ENCODE measurements at places on chromosomes 3 and 15.

DNA sequence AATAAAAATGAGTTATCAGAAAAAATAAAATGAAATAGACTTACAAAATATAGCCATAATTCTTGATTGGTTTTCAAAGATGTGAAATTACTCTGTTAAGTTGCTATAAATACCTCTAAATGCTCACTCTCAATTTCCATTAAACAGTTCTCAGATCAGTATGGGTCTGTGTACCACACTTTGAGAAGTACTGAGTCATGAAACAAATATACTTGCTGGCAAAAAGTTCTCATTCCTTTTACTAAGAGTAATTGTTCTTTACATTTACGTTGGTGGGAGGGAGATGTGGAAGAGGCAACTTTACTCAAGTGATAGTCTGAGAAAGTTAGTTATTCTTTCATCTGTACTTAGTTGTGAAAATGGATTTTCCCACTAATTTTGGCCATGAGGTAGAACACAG lies 96.3 kb downstream of the ZNF385D start:
- no peak for DNase-seq

- DNase-seq: no peak
Measured at GRCh38 chr3:106438887-106439286, 570.1 kb upstream of the CBLB start.

GRCh38 chr3:131067983-131068382 lies 41.3 kb downstream of the NEK11 start:
- DNase-seq: no peak

DNA sequence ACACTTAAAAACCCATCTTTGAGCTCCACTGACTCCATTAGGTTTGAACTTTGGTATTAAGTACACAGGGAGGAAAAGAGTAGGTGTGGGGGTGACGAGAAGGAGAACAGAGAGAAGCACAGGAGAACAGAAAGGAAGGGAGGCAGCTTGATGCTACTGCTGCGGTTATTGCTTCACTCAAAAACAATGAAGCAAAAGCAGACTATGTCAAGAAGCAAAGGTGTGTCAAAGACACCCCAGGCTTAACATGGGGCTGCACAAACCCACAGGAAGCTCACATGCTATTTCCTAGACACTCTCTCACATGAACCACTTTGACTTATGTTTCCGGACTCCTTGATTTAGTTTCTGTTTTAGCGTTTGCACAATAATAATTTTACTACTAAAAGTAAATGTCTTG lies 961.0 kb upstream of the CFAP20DC start:
- DNase-seq: peak; percentile 6

DNA sequence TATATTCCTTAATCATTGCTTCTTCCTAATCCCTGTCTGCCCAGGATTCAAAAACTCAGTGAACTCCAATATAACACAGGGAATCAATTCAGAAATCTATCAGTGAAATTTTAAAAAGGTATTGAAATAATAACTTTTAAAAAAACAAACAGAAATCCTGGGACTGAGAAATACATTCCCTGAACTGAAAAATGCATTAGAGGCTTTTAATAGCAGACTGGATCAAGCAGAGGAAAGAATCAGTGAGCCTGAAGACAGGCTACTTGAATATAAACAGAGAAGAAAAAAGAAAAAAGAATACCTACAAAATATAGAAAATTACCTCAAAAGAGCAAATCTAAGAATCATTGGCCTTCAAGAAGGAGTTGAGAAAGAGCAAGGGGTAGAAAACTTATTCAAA lies 54.7 kb downstream of the CEP70 start:
- no peak for DNase-seq

DNA sequence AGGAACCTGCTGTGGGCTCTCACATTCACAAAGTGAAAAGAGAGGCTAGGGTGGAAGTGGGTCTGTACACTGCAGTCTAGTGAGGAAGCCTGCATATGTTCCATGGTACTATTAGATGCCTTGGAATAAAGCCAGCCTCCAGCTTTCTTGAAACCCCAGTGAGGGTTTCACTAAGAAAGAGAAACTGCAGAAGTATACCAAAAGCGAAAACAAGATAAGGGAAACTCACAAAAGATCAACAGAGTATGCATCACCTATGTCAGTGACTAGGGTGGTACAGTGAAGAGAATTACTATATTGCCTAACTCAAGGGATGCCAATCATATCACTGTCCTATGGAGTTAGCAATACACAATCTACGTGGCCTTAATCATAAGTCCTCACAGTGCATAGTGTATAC lies 212.5 kb upstream of the GADL1 start:
- DNase-seq: no peak

GRCh38 chr3:52481819-52482521 lies 13.2 kb upstream of the STAB1 start:
- DNase-seq: no peak

DNA sequence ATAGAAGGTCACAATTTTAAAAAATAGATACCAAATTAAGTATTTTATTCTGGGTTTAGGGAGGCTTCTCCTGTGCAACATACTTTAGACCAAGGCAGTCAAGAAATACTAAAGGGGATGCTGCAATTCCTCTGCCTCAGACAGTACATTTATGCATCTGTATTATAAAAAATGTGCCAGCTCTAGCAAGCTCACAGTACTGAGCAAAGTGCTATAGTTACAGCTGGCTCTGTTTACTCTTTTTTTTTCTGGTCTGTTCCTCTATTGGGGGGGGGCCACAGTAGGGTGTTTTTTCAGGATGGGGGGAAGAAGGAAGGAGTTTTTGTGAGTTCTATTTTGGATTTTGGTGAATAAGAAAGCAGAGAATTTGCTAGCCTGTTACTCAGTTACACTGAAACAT lies 185.0 kb downstream of the TIGIT start:
- DNase-seq: no peak

DNA sequence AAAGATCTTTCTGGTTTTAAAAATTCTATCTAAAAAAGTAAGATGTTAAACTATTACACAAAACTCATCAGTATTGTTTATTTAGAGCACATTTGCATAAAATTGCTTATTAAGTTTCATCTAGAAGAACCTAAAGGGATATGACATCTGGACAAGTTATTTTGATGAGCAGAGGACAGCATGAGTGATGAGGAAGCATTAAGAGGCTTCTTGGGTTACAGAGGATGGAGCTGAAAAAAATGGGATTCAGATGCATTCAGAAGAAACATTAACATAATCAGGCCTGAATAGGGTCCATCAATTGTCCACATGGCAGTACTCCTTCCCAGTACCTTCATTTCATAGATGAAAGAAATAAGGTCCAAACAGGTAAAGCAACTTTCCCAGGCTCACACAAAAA lies 41.6 kb downstream of the IMPG2 start:
- DNase-seq: no peak

DNA sequence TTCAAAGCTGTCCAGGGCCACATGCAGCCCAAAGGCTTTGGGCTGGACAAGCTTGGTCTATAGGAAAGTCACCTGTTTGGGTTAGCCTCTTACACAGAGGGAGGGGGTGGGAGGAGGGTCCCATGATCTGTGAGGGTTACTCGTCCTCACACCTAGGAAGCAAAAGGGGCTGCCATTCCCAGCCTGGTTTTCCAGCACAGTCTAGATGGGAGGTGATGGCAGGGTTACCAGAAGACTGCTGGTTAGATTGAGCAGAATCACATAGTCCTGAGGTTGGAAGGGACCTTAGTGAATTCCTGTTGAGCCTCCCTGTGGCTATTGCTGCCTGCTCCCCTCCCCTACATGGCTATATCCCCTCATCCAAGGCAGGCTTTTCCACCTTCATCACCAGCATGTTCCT lies 101.8 kb downstream of the SEMA5B start:
- DNase-seq: no peak

DNA sequence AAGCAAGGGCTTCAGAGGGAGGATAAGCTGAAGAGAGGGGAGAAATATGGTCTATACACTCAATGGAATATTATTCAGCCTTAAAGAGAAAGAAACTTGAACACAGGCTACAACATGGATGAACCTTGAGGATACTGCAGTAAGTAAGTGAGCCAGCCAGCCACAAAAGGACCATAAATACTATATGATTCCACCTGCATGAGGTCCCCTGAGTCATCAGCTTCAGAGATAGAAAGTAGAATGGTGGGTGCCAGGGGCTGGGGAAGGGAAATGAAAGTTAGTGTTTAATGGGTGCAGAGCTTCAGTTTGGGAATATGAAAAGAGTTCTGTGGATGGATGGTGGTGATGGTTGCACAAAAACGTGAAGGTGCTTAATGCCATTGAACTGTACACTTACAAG lies 68.4 kb upstream of the SEC13 start:
- DNase-seq: no peak

DNA sequence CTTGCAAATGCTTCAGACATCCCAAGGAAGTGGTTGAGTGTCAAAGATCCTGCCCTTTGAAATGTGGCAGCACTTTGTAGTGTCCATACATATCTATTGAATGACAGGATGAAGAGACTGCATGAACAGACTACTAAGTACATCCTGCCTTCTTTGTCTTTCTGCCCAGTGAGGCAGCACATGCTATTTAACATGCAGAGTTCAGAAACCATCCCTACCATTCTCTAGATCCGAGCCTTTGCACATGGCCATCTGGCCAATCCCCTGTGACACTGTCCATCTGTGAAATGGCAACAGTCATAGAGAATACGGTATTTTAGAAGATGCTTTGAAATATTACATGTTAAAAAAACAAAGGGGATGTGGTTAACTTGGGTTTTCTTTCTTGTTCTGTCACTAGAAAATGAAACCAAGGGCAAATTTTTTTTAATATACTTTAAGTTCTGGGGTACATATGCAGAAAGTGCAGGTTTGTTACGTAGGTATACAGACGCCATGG lies 519.6 kb downstream of the NTRK3 start:
- DNase-seq: no peak

DNA sequence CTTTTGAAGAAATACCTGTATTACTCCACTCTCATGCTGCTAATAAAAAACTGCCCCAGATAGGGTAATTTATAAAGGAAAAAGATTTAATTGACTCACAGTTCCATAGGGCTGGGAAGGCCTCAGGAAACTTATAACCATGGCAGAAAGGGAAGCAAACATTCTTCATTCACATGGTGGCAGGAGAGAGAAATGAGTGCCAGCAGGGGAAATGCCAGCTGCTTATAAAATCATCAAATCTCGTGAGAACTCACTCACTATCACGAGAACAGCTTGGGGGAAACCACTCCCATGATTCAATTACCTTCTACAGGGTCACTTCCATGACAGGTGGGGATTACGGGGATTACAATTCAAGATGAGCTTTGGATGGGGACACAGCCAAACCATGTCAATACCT lies 18.7 kb downstream of the MFSD1 start:
- DNase-seq: no peak

GRCh38 chr3:46861605-46862368 lies 1.5 kb downstream of the MYL3 start:
- no peak for DNase-seq

DNA sequence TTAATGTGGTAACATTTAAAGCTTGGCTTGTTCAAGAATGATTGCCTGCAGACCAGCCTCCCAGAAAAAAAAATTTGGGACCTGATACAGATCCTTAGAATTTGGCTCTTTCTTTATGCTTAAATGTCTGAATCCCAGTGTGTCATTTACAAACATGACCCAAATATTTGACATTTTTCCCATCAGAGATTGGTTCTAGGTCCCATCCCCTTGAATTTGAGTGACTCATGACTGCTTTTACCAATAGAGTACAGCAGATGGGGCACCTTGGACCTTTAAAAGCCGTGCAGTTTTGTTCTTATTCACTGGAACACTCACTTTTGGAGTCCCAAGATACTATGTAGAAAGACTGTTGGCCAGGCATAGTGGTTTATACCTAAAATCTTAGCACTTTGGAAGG lies 231.6 kb downstream of the ZIC1 start:
- DNase-seq: no peak

DNA sequence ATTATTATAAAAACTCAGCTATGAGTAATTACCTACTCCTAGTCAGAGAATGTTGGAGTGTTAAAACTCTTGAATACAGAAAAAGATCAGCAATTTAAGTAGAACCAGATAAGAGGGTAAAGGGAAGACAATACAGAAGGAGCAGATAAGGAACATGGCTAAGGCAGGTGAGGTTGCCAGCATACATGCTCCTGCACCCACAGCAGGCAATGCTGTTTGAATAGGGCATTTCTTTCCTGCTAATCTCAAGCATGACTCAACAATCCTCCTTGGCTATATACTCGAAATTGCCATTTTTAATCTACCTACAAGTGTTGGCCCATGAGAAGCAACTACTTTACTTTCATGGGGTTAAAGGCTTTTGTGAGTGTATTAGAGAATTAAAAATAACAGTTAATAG lies 494.5 kb downstream of the DIPK2A start:
- no peak for DNase-seq

- no peak for DNase-seq
Measured at GRCh38 chr15:90171623-90172022, 29.5 kb upstream of the SEMA4B start.

GRCh38 chr15:28078191-28078719 lies 20.9 kb downstream of the OCA2 start:
- no peak for DNase-seq

DNA sequence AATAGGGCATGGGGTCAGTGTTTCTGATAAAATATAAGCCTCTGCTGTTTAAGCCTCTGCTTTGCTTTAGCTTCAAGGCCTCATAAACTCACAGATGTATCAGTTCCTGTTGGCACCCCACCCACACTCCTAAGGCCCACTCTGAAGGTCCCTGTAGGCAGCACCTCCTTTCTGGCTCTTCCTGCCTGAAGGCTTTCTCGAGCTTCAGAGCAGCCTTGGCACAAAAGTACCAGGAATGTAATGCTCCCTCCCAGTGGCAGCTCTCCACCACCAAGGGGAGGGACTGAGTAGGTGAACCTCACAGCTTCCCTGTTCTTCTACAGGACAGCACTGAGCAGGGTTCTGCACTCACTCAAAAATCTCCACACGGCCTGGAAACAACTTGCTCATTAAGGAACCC lies 102.2 kb downstream of the ABHD5 start:
- DNase-seq: no peak

GRCh38 chr3:59451800-59452746 lies 402.2 kb upstream of the CFAP20DC start:
- no peak for DNase-seq

DNA sequence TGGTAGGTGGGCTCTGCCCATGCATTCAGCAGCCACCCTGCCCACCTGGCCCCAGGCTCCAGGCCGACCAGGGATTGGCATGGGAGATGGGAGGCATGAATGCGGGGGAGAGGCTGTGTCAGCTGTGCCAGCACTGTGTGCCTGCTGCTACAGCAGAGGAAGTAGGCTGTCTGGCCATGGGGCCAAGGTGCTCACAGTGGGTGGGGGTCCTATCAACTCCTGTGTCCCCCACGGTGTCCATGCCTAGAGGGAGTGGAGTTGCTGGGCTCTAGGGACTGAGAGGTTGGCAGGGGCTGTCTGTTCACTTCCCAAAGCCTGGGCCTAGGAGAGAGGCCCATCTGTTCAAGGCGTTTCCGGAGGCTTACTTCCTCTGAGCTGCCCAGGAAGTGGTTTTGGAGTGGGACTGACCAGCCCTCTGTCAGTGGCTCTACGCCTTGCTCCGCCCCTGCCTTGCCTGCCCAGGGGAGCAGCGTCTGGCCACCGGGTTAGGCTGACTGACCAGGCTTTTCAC lies 5.8 kb downstream of the PRKCD start:
- no peak for DNase-seq

GRCh38 chr15:51425517-51426040 lies 84.1 kb downstream of the GLDN start:
- DNase-seq: no peak

All from activated T-helper 1 cell treated with anti-CD3 and anti-CD28 coated beads, Interleukin-2, amount 50 U/mL, for 16 hours (primary cell).